Suppressor macrophage treated with lipopolysaccharide for 4 hours (primary cell): ENCODE measurements at places on chromosomes 6 and 20.

- DNase-seq: peak; percentile 46
Measured at GRCh38 chr6:2651536-2651935, 99.2 kb downstream of the MYLK4 start.

DNA sequence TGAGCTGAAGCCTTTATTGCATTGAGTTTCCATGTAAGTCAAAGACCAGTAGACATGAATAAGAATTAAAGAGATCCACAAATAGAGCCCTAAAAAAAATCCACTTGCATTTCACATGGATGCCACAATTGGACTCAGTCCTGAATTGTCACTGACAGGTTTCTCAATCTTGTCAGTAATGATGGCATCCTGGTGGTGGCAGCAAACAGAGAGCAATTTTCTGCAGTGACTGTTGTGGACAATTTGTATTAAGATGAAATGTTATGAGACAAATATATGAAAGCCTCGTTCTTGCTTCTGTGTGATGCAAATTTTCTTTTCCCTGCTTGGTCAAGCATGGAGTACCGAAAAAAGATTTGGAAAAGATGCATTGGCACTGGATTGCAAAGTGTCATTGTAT lies 278.9 kb downstream of the SAMD5 start:
- DNase-seq: no peak

DNA sequence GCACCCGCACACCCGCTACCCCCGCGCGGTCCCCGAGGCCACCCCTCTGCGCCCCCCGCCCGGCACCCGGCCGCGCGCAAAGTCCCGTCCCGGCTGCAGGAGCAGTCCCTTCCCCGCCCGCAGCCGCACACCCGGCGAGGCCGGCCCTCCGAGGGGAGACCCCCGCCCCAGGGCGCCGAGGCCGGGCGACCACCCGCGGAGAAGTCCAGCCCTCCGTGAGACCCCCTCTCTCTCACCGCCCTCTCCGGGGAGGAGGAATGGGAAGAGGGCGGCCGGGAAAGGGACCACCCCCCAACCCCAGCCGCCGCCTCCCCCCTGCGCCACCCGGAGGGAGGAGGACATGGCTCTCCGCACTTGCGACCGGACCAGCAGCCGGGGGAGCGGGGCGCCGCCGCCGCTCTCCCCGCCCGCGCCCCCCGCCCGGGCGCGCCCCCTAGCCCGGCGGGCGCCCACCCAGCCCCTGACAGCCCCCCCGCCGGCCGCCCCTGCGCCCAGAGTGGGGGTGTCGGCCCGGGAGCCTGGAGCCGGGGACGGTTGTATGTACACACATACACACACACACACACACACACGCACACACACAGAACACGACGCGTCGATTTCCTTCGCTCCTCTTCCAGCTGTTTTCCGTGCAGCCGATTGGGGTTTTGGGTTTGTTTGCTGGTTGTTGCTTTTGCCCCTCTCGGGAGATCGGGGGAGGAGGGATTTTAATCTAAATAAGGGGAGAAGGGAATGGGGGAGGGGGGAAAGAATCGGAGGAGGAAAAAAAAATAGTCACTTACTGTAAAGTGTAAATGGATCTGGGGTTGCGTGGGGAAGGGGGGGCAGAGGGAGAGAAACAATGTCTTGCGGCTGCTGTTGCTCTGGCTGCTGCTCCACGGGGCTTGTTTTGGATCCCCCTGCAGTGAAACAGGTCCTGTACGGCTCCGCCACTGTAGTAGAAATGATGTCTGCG lies at the start of gene ATXN1:
Gene ATXN1 (minus strand): TSS at position 945 of the 955 bp plus-strand sequence.
- DNase-seq: peak; percentile 49

DNA sequence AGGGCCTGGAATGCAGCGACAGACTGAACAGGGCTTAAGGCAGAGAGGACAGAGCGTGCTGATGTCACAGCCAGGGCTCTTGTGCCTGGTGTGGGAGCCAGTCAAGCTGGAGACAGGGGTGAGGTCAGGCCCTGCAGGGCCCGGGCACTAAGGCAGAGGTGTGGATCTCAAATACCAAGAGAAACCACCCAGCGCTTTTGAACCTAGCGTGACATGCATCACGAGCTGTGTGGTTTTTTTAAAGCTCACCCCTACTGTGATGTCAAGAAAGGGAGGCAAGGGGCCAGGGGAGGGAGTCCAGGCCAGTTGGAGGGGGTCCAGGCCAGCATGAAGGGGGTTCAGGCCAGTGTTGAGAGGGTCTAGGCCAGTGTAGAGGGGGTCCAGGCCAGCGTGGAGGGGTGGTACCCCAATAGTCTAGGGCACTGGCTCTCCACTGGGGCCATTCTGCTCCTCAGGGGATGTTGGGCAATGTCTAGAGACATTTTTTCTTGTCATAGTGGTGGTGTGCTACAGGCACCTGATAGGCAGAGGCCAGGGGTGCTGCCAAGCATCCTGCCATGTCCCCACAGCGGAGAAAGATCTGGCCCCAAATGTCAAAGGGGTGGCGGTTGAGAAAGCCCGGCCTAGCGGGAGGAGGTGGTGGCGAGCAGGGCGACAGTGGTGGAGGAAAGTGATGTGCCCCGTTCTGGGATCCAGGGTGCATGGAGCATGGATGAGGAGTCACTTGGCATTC lies 42.6 kb downstream of the RBM38 start:
- no peak for DNase-seq

- peak; percentile 13 for DNase-seq
Measured at GRCh38 chr6:149046822-149047246, 270.7 kb upstream of the TAB2 start.

DNA sequence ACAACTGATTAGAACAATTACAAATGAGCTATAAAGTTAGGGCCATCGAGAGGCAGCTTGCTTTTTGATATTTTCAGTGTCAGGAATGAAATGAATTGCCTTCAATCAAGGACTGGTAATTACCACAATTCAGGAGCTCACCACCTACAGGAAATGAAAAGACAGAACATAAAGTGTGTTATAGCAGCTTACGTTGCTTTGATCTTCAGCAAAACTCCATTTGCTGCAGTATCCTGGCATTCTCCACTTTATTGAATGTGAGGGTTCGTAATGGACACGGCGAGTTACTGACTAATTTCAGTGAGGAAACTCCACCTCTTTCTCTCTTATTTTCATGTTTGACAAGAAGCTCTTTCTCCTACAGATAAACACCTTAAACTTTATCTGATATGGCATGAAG lies 440.0 kb upstream of the HSF2 start:
- DNase-seq: no peak
